ENCODE measurements at places on chromosomes 5 and 9.

GRCh38 chr9:115088860-115089259, 29.1 kb downstream of the TNC start:
- DNase-seq: no peak

DNA sequence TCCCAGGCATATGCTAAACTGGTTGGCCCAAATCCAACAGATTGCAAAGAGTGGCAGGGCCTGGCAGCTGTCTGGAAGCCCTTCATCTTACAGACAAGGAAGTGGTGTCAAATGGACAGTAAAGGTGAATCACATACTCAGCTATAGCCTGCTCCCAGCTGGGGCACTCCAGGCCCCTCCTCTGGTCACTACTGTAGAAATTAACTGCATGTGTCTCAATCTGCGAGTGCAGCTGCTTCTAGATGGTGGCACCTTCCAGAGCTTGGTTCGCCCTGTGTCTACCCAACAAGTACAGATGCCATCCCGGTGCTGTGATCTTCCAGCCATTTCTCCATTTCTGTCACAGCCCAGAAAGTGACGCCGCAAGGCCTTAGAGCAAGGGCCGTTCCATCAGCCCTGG, 50.2 kb downstream of the OTULIN start:
- DNase-seq: no peak

- no peak for DNase-seq
Measured at GRCh38 chr9:126703002-126703865, 89.5 kb downstream of the LMX1B start.

GRCh38 chr5:75338408-75338807, 1.4 kb downstream of the HMGCR start:
- DNase-seq: no peak

- no peak for DNase-seq
Measured at GRCh38 chr9:134390947-134391318, 64.7 kb downstream of the RXRA start.

DNA sequence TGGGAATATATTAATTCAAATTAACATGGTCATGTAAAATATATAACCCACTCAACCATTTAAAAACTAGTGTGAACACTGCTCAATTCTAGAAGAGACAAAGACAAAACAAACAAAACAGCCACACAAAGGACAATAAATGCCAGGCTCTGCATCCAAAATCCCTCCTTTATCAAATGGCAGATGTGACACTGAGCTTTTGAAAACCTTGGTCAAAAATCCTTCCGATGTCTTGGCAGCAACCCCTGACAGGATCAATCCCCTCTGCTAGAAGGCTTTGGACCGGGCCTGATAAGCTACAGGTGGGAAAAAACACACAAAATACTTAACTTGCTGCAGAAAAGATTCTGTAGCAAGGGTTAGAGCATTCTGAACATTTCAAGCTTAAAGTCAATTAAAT, 61.5 kb downstream of the ZFR start:
- DNase-seq: no peak

GRCh38 chr9:99567436-99567835, 254.2 kb upstream of the NR4A3 start:
- DNase-seq: no peak

DNA sequence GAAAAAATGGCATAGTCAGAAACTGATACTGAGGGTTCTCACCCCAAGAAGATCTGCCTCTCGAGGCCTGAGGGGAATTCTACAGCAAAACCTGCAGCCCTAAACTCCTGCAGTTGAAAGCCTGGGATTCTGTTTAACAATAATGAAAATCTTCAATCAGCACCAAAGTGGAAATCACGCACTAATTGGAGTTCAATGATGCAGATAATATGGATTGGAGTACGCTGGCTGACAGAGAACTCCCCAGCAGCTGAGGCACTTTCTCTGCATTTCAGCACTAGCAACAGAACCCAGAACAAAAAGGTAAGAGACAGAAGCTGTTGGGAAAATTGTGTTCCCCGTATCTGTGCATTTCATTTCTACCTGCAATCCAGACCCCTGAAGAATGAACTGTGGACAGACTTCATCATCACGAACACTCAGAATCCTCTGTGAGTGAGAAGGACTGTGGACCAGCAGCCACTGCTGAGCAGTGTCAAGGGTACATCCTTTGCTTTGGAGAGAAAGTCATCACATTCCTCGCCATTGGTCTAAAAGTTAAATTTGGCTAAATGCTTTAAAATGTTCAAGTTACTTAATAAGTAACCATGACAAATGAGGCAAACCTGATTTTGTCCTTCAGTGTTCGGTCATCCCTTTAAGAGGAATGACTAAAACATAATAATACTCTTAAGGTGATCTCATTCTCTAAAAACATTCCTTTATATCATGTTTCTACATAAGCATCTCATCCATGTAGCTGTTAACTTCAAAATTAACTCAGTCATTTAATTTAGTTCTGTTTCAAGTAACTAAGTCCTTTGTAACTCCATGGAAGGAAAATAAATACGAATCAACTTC, 126.1 kb downstream of the GAS1 start:
- DNase-seq: no peak

DNA sequence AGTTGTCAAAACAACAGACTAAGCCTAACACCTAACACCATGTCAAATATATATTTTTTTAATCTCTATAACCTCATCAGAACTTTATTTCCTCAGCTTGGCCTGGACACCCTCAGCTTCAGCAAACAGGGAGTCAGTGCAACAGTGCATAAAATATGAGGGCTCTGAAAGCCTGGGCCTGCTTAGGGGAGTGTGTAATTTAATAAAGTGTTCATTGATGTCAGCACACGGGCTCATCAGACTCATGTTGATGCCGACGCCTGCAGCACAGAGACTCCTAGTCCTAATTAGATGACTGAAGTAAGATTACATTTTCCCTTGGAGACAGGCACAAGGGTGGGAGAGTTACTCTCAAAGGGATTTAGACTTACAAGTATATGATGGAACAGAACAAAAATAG, 37.8 kb downstream of the CDH10 start:
- DNase-seq: no peak

- no peak for DNase-seq
Measured at GRCh38 chr5:15131909-15132308, 260.3 kb upstream of the ANKH start.

- no peak for DNase-seq
Measured at GRCh38 chr9:79263628-79264027, 308.1 kb upstream of the TLE4 start.

DNA sequence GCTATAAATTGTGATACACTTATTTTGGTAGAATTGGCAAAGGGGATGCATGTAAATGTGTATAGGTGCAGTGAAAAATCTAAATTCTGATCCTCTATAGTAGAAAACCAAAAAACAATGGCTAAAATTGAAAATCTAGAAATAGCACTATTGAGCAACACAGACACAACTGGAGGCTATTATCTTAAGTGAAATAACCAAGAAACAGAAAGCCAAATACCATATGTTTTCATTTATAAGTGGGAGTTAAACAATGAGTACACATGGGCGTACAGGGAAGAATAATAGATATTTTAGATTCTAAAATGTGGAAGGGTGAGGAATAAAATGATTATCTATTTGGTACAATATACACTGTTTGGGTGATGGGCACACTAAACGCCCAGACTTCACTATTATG, 183.2 kb upstream of the TUSC1 start:
- DNase-seq: no peak

DNA sequence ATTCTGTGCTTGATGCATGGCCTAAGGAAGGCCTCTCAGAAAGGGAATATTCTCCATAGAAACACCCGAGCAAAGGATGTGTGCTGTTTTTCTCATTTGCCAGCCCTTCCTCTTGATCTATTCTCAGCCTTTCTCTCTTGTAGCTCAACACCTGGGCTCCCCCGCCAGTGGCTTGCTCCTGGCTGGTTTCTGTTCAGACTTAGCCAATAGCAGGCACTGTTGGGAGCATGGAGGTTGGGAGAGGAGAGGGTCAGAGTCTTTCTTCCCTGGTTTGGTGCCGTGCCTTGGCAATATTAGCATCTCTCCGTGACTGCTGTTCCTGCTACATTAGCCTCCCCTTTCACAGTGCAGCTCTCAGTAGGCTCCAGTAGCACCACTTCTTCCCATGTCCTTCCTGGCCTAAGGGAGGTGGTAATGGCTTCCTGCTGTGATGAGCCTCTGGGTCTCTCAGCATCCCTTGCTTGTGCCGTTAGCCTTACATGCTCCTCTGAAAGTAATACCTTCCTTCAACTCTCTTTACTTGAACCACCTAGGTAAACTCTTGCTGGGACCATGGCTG, 269.7 kb upstream of the GAS1 start:
- no peak for DNase-seq

- DNase-seq: no peak
Measured at GRCh38 chr9:134720796-134721195, 79.2 kb downstream of the COL5A1 start.

GRCh38 chr9:132585954-132586829, 3.8 kb downstream of the BARHL1 start:
- no peak for DNase-seq

DNA sequence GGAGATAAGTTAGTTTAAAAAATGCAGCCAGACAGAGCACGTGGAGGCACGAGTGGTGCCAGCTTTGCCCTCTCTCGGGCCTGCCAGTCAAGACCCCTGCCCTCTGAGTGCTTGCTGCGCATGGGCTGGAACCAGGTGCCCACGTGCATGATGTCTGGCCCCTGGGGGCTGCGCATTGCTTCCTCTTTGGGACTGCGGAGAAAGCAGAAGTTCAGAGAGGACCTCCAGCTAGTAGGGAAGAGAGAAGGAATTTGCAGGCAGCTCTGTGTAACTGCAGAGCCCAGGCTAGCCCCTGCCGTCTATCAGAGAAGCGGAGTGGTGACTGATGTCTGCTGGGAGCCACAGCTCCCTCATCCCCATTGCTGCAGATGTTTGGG, 9.7 kb upstream of the RNU6ATAC start:
- DNase-seq: no peak

DNA sequence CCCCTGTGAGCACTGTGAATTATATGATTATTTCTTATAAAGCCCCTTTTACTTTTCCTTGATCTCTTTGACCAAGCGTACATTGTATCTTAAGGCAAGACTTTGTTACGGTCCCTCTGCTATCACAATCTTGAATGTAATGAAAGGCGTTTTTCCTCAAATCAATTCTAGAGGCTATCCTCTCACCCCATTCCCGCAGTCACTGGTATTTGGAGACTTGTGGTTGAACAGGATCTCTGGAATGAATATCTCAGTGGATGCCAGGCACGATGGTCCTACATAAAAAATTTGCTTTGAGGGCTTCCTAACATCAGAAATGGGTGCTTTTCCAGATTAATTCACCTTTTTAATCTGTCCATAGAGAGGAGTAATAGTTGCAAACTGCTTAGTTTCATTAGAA, 151.4 kb upstream of the PAPPA start:
- no peak for DNase-seq

DNA sequence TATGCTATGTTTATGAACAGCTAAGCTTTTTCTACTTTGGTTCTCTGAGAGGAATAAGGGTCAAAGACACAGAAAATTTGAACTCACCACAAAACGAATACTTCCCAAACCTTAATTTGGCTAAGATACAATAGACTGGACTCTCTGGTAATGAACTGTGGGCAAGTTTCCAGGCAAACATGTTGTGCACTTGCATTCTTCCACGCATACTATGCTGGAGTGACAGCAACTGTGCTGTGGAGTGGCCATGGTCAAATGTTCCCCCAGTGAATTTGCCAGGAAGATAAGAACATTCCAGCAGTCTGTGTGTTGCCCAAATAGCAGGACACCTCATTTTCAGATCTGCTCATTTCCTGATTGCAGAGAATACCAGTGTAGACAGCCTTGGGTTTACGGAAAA, 275.3 kb upstream of the IL12B start:
- DNase-seq: no peak

GRCh38 chr5:10673017-10673389, 88.0 kb downstream of the DAP start:
- no peak for DNase-seq

DNA sequence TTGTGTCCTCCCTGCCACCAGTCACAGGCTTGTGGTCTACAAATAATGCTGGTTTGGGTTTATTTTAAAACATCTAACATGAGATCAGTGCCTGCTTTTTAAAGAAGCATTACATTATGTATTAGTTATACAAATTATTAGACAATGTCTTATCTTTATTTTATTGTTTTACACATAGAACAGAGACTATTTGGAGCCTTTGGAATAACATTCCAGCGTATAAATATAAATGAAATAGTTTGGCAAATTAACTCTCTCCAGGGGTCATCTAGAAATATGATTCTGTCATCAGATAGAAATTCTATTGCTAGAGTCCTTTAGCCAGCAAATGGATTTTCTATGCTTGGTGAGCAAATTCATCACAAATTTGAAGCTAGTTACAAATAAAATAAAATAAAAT, 22.4 kb downstream of the MAP1B start:
- DNase-seq: no peak

- no peak for DNase-seq
Measured at GRCh38 chr9:134968011-134968822, 50.5 kb upstream of the FCN1 start.

DNA sequence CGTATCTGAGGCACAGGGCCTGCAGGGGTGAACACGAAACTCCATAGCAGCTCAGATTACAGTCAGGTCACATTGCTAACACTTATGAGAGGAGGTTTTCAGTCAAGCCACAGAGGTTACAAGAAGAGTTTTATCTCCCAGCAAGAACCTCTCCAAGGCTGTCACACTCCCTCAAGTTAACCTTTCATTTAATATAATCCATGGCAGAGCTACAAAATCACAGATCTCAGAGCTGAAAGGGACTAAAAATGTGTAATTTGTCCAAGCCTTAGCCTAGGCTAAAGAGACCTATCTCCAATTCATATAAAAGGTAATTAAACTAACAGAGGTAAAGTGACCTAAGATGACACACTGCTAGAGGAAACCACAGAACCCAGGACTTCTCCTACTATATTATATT, 57.2 kb downstream of the MLANA start:
- DNase-seq: no peak

- DNase-seq: peak; percentile 92
Measured at GRCh38 chr9:77707383-77708063, 59.4 kb upstream of the GNA14 start.

DNA sequence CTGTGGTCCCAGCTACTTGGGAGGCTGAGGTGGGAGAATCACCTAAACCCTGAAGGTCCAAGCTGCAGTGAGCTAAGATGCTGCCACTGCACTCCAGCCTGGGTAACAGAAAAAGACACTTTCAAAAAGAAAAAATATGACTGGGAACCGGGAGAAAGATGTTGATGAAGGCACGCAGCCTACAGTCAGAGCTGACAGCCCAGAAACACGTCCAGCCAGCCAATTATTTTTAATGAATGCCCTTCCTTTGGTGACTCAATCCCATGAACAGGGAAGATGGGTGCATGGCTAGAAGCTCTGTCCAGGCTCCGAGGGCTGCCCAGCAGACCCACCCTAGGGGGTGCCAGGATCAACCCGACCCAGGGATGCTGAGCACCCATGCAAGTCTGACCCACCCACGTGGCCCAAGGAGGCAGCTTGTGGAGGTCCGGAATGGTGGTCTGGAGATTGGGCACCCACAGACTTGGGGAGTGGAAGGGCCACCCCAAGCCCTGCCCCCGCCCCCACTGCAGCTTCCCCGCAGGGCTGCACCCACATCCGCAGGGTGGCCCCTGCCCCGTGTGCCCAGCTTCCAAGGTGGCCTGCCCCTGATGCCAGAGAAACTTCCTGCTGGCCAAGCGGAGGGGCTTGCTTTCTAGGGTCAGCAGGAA, 51.0 kb downstream of the ADAMTS2 start:
- no peak for DNase-seq
